Right hindlimb (tissue), 1 donor: ENCODE measurements at places on chromosomes 11 and 22.

DNA sequence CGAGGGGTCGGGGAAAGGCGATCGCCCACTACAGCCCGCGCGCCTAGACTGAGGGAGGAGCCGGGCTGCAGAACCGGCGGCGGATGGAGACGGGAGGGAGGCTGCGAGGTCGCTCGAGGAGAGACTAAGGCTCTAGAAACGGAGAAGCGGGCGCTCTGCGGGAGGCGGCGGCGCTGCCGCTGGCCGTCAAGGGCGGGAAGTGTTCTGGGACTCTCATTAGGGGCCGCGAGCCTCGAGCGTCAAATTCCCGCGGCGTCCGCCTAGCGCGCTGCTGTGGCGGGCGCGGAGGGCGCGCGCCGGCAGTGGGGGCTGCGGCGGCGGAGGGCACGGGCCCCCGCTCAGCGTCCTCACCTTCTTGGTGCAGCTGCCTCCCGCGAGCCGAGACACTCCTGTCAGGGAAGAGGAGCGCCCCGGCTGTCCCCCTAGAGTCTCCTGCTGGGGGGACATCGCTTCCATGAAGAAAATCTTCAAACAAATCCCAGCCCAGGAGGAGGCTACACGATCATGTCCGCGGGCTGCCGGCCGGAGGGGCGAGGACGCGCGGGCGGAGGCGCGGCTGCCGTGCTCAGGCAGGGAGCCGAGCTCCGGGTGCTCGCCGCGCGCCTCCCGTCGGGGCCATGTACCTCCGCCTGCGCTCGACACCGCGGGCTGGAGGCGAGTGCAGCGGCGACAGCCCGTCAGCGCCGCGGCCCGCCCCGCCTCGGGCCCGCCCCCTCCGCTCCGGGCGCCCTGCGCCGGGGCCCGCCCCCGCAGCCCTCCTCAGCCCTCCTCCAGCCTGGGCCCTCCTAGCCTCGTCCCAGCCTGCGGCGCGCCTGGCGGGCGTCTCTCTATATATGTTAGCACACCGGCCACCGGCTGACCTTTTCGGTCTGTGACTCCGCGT, at the start of gene ARHGAP20:
ARHGAP20 (minus strand) TSS at position 662 of the 883 bp plus-strand sequence; CDS start at position 456, 206 bp downstream.
- peak; percentile 90 for DNase-seq

DNA sequence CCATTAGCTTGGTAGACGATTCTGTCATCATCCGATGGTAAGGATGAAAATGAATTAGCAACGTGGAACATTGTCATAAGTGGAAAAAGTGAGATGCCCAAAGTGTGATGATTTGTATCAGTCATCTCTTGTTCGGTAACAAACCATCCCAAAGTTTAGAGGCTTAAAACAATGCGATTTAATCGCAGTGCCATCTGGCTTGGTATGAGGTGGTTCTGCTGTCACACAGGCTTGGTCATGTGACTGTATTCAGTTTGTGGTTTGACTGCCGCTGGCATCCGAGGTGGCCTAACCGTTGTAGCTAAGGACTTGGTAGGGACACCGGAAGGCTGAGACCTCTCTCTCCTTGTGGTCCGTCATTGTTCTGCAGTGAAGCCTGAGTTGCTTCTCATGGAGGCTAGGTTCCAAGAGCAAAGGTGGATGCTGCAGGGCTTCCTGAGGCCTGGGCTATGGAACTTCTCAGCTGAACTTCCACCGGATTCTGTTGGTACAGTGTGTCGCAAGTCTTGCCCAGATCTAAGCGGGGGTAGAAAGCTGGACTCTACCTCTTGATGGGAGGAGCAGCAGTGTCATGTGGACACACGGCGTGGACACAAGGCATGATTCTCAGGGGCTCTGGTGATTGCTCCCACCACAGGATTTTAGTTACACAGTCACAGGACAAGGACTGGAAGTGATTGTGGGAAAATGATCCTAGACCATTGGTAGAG, 36.3 kb downstream of the BCR start:
- no peak for DNase-seq

DNA sequence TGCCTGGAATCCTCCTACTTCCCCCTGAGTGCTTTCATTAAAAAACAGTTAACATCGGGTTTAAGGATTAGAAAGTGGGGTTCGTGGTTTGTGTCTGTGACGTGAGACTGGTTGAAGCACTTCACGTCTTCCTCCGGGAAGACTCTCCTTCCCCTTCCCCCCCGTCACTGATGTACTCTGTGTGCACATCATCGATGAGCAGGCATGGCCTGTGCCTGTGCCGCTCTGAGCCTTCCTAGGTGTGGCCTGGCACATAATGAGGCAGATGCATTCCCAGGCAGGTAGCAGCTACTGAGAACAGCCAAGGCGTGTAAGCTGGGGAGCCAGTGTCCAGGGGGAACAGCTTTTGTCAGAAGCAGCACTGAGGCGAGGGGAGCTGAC, 93.8 kb downstream of the BCR start:
- DNase-seq: no peak

DNA sequence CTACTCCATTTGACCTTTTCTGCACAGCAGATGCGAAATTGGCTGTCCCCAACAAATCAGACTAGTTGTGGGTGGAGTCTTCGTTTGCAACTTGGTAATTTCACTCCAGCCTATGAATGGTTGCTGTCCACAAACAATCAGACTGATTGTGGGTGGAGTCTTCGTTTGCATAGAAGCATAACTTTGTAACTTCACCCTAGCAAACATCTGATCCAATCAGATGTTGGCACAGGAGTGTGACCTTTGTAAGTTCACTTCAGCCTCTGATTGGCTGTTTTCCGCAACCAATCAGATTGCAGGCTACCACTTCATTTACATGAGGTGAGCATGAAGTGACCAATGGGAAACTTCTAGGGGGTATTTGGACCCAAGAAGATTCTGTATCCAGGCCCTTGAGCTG, 16.3 kb upstream of the CABP2 start:
- DNase-seq: no peak

GRCh38 chr22:48491451-48491941, 1336.2 kb downstream of the BRD1 start:
- DNase-seq: no peak

DNA sequence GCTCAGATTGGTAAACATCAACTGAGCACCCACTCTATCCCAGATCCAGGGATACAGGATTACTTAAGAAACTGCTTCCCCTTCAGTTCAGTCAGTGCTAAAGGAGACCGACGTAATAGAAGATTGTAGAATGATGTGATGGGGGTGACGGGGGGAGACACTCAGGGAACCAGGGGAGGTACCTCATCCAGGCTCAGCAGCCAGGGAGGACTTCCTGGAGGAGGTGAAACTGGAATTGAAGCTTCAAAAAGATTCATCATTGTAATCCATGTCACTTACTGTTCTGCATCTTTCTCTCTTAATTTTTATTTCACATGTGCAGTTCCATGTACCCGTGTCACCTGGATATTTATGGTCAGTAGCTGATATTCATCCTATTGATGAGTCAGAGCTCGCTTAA, 19.1 kb upstream of the TEF start:
- no peak for DNase-seq

GRCh38 chr11:122198291-122198983, 82.4 kb upstream of the BLID start:
- DNase-seq: no peak

- no peak for DNase-seq
These were observed 46.7 kb downstream of the RBFOX2 start for GRCh38 chr22:35981900-35982299.

DNA sequence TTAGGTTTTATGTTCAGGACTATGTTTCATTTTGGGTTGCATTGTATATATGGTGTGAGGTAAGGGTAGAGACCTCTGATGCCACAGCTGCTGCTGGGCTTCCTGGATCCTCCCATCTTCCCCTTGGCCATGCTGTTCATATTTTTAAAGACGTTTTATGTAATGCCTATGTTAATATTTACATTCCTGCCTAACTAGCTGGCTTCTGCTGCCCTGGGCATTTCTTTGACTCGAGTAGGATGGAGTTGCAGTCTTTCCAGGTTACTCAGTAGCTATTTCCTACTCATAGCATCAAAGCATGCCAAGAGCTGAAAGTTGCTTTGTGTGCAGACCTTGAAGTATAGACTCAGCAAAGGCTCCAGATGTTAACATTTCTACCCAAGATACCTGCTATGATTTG, 220.5 kb upstream of the CADM1 start:
- no peak for DNase-seq

DNA sequence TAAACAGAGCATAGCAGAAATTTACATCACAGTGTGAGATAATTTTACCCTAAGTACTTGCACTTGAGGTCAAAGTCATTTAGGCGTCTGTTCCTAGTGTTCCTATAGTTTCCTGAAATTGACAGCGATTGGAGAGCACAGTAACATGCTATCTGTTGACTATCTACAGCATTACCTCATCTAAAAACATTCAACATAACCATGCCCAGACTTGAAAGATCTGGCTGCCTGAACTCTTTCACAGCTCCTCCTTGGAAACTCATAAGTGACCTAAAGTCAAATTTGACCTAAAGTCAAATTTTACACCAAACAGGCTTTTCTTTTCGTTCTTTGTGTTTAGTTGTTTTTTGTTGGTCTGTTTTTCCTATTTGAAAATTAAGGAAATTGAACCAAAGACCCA, 233.8 kb upstream of the UBASH3B start:
- no peak for DNase-seq

- no peak for DNase-seq
These were observed 16.7 kb upstream of the SYT12 start for GRCh38 chr11:67006029-67006884.

- no peak for DNase-seq
These were observed 62.9 kb upstream of the CSNK2A3 start for GRCh38 chr11:11415901-11416300.

DNA sequence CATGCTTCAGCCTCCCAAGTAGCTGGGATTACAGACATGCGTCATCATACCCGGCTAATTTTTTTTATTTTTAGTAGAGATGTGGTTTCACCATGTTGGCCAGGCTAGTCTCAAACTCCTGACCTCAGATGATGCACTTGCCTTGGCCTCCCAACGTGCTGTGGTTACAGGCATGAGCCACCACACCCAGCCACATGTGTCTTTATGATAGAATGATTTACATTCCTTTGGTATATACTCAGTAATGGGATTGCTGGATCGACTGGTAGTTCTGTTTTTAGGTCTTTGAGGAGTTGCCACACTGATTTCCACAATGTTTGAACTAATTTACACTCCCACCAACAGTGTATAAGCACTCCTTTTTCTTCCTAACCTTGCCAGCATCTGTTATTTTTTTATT, 276.2 kb downstream of the METTL15 start:
- DNase-seq: no peak

DNA sequence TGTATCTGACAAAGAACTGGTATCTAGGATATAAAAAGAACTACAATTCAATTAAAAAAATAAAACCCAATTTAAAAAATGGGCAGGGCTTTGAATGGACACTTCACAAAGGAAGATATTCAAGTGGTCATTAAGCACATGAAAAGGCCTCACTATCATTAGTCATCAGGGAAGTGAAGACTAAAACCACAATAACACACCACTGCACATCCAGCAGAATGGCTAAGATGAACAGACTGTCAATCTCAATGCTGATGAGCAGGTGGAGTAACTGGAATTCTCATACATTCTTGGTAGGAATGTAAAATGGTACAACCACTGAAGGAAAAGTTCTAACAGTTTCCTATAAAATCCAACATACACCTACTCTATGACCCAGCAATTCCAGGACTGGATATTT, 8.9 kb downstream of the HPS4 start:
- no peak for DNase-seq

GRCh38 chr22:22546490-22546889, 12.6 kb downstream of the PRAME start:
- DNase-seq: no peak

DNA sequence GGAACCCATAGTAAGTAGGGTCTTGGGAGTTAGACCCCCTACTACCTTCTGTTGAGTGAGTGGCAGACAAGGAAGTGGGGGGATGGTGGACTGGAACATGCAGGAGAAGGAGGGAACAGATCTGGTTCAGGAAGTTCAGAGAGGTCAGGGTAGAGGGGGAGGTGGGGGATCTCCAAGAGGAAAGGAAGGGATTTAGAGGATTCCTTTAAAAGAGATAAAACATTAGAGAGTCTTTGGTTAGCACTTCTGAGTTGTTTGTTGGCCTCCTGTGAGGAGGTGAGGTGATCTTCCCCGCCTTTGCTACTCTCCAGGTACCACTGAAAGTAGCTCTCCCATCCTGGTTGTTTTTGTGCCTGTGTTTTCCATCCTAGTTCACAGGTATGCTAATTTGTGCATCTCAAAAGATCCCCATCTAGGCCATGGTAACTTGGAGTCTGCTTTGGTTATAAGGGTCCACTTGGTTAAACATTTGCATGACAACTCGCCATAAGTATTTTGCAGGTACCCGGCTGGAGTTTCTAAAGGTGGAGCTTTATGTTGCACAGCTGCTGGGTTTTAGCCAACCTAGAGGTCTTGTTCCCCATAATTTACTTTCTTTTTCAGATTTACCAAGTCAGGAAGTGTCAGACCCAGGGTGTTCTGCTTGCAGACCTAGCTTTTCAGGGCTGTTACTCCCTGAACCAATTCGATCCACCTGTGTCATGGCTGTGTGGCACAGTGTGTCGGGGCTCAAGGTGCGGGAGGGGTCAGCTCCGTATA, 79.3 kb upstream of the SORL1 start:
- no peak for DNase-seq

GRCh38 chr22:44133161-44133560, 47.6 kb upstream of the PARVG start:
- DNase-seq: no peak

GRCh38 chr11:48037709-48038468, 57.5 kb downstream of the PTPRJ start:
- no peak for DNase-seq

- DNase-seq: no peak
These were observed 2.3 kb downstream of the GSTP1 start for GRCh38 chr11:67585911-67586310.

DNA sequence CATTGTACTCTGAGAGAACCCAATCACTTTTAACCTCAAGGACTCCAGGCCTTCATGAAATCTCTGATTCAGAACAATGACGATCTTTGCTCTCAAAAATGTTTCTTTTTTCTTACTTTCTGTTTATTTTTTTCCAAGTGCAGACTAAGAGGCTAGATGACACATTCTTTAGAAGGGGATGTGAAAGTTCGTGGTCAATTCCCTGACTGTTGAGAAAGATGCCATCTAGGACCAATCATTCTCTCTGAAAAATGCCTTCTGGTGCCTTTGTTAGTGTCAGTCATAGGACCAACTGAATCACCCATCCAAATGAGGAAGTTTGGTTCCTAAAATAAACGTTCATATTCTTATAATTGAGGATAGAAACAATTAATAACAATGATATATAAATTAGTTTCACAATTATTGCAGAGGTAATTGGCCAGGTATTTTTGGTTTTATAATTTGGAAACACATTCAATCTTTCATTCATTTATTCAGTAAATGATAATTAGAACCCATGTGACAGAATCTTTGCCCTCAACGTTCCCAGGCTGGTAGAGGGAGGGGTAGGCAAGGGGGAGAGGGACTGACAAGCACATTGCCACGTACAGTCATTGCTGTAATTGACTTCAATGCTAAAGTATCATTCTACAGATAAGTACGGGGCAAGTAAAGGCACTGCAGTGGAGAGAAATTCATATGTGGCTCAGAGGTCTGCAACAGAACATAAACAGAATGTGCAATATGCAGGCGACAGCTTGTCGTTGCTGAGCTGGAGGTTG, 333.4 kb upstream of the MPPED2 start:
- no peak for DNase-seq

GRCh38 chr11:119108857-119109221, 1.7 kb downstream of the C2CD2L start:
- DNase-seq: no peak
